Pulmonary artery endothelial cell (primary cell): ENCODE measurements at places on chromosomes 11 and 22. TPM values are rescaled to one million over a fixed set of nuclear protein-coding genes. Genes with fewer than 3 reads are reported as not detected.

DNA sequence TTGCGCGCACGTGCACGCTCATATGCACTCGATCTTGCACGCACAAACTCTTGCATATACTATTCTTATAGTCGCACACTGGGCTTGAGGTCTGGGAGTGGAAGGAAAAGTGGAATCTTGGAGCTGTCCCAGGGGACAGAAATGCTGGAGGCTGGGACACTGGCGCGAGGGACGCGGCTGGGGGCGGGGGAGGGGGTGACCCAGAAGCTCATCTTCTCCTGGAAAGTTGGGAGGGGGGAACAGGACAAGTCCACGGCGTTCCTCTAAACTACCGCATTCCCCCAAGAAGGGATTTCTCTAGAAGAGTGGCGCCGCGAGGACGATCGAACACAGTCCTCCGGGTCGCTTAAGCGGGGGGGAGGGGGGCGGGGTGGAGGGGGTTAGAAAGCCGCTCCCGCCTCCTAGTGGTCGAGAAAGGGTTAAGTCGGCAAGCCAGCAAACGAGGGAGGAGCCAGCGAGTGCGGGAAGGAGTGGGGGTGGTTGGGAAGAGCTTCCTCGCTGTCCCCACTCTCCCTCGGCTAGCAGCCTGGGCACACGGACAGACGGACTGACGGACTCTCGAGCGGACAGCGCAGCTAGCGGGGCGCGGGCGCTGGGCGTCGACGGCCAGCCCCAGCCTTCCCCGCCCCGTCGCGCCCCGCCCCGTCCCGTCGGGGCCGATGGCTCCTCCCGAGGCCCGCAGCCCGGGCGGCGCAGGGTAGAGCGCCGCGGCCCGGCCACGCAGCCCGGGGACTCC lies at the start of gene RTN4RL2:
RTN4RL2 (plus strand) TSS at position 507 of the 736 bp plus-strand sequence. CDS start 338 bp downstream, outside the sequence.
- DNase-seq, result no peak

GRCh38 chr22:48711669-48712068 lies 1116.0 kb downstream of the BRD1 start:
- DNase-seq, result no peak

Gene WBP2NL
- 0.18 and 0.20 TPM in 2 replicates for total RNA-seq

Gene ZNF215
- total RNA-seq, result 4.6 and 5.9 TPM in 2 replicates
